ENCODE measurements at places on chromosomes 12 and 14. TPM values are rescaled to one million over a fixed set of nuclear protein-coding genes. Genes with fewer than 3 reads are reported as not detected.

The RILPL2 gene
- 4.6 TPM for total RNA-seq

The GPR135 gene
- total RNA-seq = 0.72 TPM

The BBOF1 gene
- total RNA-seq = 2.5 TPM

The PAX9 gene
- not detected for total RNA-seq

Measured in endothelial cell of coronary artery (primary cell).